Endothelial cell of umbilical vein (primary cell): ENCODE measurements at places on chromosomes 16 and 17. TPM values are rescaled to one million over a fixed set of nuclear protein-coding genes. Genes with fewer than 3 reads are reported as not detected.

DNA sequence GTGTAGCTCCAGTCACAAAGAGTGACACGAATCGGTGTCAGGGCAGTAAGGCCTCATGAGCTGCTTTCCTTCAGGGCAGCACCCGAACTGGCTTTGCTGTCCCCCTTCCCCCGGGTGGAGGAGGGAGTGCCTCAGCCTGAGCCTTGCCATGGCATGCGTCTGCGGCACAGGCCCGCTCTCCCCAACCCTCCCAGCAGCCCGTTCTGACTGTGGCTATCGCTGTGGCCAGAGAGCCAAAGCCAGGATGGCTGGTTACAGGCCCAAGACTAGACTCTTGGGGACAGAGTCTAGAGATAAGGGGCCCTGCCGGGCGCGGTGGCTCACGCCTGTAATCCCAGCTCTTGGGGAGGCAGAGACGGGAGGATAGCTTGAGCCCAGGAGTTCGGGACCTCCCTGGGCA lies 25.9 kb downstream of the CLUH start:
- no peak for DNase-seq

GRCh38 chr17:63378411-63379375 lies 67.4 kb downstream of the CYB561 start:
- DNase-seq: no peak

- no peak for DNase-seq
Observed at GRCh38 chr16:24337013-24337412, 80.9 kb downstream of the CACNG3 start.

GRCh38 chr16:83574388-83574787 lies 233.4 kb upstream of the HSBP1 start:
- DNase-seq: no peak

- DNase-seq: no peak
Observed at GRCh38 chr16:85445064-85445778, 167.9 kb upstream of the GSE1 start.

NPTX1 gene
- 0.03 and 0.08 TPM in 2 replicates for polyA plus RNA-seq
